NCI-H1417 treated with DMSO at 0.1 percent for 48 hours (cell line): ENCODE measurements at places on chromosomes 7 and 10.
A peak's percentile ranks its signal among the peaks of the same experiment; 100 is the strongest.

DNA sequence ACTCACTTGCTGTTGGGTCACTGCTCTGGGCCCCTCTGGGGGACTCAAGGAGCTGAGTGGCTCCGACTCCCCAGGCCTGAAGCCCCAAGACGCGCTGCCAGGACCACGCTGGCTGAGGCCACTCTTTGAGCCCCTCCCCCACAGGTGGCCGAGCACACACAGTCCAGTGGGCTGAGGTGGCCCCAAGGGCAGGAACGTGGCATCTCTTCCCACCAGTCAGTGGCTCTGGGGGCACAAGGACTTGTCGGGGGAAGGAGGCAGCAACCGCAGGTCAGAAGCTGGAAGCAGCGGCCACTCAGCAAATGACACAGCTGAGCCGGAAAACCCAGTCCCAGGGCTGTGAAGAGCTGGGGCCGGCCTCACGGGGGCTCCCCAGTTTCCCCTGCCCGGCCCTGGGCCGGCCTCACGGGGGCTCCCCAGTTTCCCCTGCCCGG lies 24.1 kb downstream of the GRIFIN start:
- DNase-seq = no peak

DNA sequence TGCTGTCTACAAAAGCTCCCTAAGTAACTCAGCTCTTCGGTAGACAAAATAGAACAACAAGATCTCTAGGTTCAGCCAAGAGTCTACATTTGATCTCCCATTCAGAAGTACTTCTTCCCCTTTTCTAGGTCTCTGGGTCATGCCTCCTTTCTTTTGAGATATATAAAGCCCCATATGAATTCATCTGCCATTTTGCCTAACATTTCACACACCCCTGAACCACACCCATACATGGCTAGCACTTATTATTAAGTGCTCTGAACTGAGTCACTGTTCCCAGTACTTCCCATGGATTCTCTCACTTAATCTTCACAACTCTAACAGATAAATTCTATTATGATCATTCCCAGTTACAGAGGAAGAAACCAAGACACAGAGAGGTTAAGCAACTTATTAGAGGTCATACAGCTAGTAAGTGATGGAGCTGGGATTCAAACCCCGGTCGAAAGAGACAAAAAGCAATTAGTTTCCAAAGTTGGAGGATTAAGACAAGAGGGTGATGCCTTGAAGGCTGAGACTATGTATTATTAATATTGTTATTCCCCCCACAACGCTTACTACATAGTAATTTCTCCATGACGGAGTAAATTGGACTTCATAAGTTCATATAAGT lies 17.3 kb downstream of the MYOF start:
- no peak for DNase-seq

- no peak for DNase-seq
Observed at GRCh38 chr10:31188792-31189406, 130.1 kb upstream of the ZEB1 start.

DNA sequence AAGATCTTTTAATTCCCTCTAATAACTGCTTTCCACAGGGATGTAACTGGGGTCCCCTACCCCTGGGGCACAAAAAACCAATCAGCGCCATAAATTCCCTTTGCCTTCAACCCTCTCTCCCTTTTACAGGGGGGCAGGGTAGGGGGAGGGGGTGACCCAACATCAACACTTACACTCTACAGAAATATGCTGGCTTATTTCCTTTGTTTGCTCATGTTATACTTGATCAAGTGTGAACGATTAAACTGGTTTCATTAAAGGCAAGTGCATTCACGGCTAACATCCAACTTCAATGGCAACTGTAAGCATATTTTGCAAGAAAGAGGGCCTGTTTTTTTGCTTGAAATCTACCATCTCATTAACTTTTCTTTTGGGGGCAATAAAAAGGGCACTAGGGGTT lies 2.9 kb downstream of the CTBP2 start:
- no peak for DNase-seq

- peak; percentile 57 for DNase-seq
Observed at GRCh38 chr7:116138202-116138801, 72.0 kb upstream of the TES start.

DNA sequence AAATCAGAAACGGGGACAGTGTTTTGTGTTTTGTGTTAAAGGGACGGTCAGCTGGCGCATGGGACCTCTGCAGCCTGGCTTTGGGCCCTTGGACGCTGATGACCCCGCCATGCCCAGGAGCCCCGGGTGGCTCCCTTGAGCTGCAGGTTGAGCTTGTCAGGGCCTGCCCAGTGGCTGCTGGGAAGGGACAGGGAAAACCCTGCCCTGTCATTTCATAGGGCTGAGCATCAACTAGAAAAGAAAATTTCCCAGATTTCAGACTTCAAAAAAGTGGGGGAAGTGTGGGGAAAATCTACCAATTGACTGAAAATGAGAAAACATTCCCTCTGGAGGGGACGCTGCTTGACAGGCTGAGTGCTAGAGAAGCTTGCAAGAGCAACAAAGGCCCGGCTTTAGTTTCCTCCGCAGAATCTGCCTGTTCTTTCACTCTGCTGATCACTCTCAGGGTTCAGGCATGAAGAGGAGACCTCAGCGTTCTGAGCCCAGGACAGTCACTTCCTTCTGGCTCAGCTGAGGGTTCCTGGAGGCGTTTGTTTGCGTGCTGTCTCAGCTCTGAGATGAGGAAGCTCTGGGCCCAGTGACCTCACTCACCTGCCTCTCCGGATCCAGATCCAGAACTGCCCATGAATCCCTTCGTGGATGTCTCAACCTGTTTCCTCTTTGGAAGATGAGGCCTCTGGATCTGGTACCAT lies 18.6 kb upstream of the DNAJB6 start:
- no peak for DNase-seq

DNA sequence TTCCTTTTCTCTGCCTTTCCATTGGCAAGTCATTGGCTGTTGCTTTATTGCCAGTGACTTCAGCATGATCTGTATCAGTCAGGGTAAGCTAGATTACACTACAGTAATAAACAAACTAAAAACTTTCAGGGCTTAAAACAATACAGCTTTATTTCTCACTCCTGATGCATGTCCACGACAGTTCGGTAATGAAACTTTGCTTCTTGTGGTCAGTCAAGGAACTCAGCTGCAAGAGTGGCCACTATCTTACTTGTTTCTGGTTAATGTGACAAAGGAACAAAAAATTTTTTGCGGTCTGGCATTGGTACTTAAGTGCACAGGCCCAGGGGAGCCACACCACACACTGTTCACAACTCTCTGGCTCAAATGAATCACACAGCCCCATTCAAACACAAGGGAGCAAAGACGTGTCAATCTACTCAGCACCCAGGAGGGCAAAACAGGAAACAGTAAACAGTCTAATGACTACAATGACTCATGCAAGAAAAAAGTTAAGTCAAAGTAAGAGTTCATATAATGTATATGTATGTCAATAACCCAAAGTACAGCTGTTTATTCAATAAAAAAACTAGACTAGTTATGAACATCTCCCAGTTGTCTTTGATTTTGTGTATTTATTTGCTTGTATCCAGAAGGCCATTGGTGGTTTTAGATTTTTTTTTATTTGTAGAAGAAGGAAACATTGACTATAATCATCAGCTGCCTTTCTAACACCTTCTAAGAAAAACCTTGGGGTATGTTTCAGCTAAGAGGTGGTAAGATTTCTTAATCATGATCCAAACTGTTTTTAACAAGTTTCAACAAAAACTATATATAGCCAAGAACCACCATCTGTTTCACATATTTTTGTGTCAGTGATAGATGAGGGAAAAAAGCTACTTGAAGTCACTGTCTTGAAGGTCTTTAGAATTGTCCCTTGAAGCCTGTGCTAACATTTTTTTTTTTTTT lies 134.4 kb upstream of the FAM3C start:
- DNase-seq = no peak

- DNase-seq = no peak
Observed at GRCh38 chr10:107728807-107729206, 564.3 kb upstream of the SORCS1 start.

GRCh38 chr7:17406738-17407137 lies 108.3 kb downstream of the AHR start:
- no peak for DNase-seq

DNA sequence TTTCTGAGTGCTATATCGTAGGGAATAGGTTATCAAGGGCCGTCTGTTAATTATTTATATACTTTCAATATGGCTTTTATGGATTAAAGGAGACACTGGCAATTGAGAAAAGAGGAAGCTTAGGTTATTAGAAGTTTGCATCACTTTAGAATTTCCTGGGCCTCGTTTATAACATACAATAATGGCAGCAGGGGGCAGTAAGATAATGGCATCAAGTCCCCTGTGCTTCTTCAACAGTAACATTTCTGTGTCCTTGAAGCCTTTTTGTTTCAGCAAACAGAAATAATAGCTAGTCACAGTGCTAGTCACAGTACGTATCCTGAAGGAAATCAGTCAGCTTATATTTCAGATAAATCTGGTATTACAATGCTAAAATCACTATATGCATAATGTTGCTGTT lies 41.9 kb downstream of the SPAM1 start:
- no peak for DNase-seq

- no peak for DNase-seq
Observed at GRCh38 chr10:93541402-93542357, 24.8 kb upstream of the FFAR4 start.

DNA sequence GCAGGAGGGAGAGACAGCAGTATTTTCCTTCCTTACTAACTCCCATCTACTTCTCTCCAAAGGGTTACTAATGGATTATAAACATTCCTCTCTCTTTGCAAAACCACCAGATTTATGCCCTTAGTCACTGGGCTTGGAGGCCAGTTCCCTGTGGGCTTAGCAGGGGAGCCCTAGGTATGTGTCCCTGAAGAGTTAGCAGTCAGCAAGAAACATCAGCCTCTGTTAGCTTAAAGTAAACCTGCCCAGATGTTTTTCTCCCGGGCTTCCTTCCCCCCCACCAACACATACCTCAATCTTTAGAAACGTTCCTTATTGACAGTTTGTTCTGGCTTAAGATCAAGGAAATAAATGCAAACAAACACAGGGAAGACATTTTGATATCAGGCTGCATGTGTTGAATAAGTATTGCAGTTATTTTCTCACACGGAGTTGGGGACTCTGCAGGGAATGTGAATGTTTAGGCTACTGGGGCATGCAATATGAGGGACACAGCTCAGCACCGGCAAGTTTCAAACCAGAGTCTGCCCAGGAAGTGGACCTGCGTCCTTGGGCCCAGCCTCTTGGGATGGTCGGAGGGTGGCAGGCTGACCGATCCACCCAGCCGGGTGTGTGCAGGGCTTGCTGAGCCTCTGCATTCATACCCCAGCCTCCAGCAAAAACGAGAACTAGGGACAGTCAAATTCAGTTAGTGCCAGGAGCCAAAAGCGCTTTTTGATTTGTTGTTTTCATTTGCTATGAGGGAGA lies 252.0 kb upstream of the GRB10 start:
- no peak for DNase-seq

DNA sequence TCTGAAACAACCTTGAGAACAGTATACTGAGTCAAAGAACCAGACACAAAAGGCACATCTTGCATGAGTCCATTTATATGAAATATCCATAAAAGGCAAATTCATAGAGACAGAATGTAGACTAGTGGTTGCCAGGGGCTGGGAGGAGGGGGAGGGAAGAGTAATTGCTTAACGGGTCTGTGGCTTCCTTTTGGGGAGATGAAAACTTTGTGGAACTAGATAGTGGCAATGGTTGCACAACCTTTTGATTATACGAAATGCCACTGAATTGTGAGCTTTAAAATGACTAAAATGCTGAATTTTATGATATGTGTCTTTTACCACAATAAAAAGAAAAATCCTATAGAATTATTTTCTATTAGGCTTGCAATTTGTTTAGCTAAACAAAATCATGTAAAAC lies 16.8 kb downstream of the ADRB1 start:
- DNase-seq = no peak

DNA sequence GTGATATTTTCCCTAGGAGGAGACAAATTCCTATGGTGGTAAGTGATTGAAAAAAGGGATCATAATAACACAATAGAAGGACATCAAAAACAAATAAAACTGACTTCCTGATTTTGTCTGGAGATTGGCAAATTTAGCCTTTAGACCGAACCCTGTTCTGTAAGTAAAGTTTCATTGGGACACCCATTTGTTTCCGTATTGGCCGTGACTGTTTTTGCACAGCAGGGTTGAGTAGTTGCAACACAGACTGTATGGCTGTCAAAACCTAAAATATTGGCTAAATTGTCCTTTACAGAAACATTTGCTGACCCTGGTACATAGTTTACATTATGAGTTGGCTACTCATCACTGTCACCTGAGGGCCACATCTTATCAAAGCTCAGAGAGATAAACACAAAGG lies 168.6 kb downstream of the PRKCQ start:
- DNase-seq = no peak

DNA sequence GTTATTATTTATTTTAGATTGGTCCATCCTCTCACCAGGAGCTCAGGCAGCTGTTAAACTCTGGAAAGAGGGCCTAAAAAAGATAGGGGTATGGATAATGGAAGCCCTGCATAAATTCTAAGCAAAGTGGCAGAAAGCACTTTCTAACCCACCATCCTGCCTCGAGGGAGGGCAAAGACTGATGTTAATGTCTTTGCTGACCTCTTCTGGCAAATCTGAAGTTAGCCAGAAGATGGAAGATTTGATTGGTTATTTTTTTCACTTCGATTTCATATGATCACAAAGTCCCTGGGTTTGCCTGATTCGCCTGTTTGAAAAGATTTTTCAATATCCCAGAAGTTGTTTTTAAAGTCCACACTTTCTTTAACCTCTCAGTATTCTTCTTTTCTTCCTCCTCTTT lies 24.8 kb downstream of the OR9A2 start:
- DNase-seq = no peak

DNA sequence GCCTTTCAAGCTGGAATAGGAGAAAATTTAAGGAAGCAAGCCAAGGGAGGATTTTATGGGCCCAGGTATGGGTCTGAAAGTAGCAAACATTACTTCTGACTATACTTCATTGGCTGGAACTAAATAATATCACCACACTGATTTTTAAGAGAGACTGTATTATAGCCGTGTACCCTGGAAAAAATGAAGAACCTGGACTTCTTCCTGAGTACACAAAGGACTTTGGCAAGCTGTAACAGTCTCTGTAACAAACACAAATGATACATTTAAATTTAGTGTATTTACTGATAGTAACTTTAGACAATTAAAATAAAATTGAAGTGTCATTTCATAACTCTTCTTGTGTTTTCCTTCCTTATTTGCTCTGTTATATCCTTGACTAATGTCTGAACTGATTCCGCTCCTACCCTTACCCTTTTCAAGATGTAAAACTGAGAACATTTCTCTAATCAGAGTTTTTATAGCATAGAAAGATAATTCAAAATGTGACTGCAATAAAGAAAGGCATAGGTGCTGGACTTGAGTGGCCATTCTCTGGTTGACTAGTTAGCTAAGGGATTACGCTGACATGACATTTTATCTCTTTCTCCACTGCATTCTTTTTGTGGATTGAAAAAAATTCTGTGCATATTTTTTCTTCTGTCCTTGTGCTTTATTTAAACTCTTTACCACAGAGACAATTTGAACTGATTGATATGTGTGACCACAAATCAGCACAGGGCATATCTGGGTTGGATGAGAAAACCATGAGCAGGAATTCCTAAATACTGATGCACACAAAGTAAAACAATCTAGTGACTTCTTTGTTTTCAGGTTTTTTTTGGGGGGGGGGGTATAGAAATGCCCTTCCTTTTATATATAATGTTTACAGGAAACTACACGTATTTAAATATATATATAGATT lies 349.7 kb downstream of the MDFIC start:
- DNase-seq = no peak
